ENCODE measurements at places on chromosomes 6 and 20.
A peak's percentile ranks its signal among the peaks of the same experiment; 100 is the strongest.

- no peak for DNase-seq
Observed at GRCh38 chr6:150588888-150589499, 10.7 kb upstream of the PLEKHG1 start.

DNA sequence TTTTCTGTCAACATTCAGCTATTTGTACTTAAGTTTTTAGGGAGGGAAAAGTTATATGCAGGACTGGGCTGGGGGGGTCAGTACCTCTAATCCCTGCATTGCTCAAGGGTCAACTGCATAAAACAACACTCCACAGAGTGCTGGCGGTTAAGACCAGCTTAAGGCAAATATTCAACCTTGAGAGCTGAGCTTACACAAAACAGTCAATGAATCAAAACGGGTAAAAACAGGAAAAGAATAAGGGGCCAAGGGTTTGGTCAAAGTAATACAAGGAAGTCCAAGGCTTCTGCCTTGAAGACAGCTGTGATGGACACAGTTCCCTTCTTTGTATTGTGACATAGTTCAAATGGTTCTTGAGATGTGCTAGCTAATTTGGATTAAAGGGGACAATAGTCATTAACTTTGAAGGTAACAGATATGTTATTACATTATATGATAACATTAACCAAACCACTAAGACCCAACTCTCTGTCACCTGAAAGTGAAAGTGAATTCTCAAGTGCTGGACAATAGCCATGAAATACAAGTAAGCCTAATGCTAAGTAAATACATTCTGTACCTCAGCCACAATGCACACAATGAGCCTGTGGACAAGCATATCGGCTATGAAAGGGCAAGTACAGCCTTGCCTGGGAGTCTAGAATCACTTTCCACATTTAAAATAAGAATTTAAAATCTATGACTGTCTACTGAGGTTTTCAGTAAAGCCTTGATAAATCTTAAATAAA lies 106.8 kb downstream of the PDE10A start:
- DNase-seq = peak; percentile 83

DNA sequence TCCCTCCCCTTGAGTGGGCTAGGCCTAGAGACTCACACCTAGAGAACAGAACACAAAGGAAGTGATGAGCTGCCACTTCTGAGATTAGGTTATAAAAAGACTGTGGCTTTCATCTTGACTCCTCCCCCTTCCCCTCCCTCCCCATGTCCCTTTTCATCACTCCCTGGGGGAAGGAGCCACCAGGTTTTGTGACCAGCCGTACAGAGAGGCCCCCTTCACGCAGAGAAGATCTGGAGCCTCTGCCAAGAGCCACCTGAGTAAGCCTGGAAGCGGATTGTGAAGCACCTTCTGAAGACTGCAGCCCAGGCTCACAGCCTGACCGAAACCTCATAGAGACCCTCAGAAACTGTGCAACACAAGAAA lies 118.4 kb upstream of the NXT1 start:
- DNase-seq = no peak

- no peak for DNase-seq
Observed at GRCh38 chr6:170180671-170181337, 110.1 kb downstream of the DLL1 start.

GRCh38 chr20:19382386-19383340 lies 170.2 kb downstream of the SLC24A3 start:
- no peak for DNase-seq

DNA sequence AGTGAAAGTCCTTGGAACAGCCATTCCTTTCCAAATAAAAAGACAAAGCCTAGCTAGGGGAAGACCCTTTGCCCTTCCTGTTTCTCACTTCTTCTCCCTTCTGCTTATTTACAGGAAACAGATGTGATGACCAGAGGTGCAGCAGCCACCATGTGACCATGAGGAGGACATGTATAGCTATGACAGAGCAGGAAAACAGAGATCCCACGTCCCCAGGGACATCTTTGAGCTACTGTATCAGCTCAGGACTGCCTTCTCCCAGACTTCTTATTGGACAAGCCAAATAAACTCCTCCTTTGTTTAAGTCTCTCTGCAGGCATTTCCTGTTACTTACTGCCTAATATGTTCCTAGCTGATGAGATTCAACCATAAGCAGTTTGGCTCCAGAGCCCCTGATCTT lies 133.1 kb upstream of the MLN start:
- DNase-seq = no peak

- DNase-seq = no peak
Observed at GRCh38 chr6:116396441-116396840, 25.7 kb downstream of the DSE start.

DNA sequence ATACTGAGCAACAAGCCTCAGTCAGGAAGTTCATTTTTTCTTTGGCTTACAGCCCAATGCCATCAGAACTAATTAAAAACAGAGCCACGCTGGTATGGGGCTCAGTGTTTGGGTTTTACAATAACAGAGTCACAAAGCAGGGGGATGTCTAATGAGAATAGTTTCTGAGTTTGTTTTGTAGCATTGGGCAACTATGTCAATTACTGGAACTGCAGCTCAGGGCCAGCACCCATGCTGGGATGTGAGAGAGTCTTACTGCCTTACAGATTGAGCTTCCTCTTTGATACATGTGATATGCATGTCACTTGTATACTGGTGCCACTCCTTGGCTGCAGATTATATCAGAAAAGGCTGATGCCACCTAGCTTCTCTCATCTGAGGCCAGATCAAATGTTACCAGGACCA lies 117.6 kb downstream of the TFAP2B start:
- DNase-seq = no peak

DNA sequence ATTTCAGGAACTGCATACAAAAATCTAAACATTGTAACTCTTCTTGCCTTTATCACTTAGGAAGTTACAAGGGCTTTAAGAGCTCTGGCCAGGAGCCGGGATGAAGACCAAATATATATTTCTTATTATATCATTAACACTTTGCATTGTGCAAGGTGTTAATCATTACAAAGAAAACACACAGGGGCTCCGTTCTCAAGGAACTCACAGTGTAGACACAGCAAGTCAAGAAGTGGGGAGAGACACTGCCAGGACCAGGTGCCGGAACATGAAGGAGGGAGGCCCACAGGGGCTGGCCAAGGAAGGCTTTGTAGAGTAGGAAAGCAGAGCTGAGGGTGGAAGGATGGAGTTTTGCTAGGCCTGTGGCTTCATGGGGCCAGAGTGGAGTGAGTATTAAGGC lies 17.4 kb downstream of the ITPR3 start:
- no peak for DNase-seq

GRCh38 chr20:59569305-59569704 lies 35.0 kb upstream of the PHACTR3 start:
- no peak for DNase-seq
